ENCODE measurements at places on chromosomes 5 and 9.
A peak's percentile ranks its signal among the peaks of the same experiment; 100 is the strongest.

- peak; percentile 37 for DNase-seq
Measured at GRCh38 chr5:59174248-59174844, 591.5 kb downstream of the RAB3C start.

DNA sequence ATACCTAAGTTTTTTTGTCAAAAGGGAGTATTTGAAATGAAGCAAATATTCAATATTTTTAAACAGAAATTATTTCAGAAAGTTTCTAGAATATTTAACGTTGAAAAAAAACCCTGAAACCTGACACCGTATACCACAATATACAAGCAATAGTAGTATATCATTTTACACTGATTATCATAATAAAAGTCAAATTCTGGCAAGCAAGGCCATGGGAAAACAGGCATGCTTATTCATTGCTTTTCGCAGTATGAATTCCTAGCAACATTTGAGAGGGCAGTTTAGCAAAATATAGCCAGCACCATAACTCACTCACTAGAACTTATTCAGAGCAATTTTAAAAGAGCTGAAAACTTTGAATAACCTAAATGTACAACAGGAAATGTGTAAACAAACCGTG lies 46.1 kb downstream of the ERAP1 start:
- DNase-seq = no peak

GRCh38 chr9:129759804-129760502 lies 7.1 kb upstream of the PTGES start:
- DNase-seq = no peak

- DNase-seq = no peak
Measured at GRCh38 chr9:77705636-77706035, 57.5 kb upstream of the GNA14 start.

DNA sequence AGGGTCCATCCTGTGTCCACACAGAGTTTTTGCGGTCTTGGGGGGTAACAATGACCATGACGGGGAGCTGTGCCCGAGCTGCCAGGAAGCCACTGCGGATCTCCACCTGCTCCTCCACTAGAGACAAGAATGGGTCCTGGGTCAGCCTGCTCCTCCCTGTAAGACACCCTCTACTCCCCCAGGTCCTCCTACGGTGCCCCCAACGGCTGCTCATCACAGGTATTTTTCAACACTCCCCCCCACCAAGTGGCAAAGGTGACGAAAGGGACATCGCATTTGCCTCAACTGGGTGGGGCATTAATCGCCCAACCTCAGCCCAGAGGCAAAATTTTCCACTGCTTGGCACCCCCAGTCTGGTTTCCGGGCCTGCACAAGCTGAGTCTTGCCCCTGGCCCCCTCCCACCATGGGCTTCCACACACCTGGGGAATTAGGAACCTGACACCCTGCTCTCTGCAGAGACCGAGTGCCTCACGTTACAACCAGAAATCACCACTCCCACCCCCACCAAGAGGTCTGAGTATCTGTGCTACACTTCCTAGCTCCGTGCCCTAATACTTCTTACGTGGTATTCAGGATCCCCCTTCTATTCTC lies 9.6 kb downstream of the NOL6 start:
- no peak for DNase-seq

Measured in CD14-positive monocyte (primary cell).